ENCODE measurements at places on chromosomes 2 and 18.

DNA sequence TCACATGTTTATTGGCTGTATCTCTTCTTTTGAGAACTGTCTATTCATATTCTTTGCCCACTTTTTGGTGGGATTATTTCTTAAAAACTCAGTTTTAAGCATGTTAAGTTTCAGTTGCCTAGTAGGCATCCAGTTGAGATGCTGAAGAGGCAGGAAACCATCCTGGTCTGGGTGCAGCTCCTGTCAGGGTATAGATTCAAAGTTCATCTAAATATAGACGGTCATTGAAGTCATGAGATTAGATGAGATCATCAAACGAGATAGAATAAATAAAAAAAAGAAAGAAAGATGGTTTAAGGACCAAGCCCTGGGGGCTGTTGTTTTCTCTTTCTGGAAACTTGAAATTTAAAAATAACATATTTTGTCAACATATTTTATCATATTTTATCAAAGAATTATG, 9.2 kb upstream of the DNAH7 start:
- no peak for DNase-seq

DNA sequence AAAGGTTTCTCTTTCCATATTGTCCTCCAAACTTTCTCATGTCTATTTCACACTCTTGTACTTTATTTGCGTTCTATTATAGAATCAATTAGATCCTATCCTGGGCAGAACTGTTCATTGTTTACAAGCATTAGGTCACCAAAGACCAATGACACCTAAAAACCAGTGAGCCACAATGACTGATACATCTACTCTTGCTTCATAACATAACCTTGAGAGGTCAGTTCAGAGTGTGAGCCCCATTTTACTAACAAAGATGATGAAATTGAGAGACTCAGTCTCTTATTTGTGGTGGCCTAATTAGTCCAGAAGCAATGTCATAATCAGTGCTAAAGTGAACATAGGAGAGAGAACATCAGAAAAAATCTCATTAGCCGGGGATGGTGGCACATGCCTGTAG, 248.9 kb upstream of the RBBP8 start:
- DNase-seq: no peak

- DNase-seq: peak; percentile 2
Observed at GRCh38 chr2:136874258-136874657, 108.9 kb downstream of the THSD7B start.

GRCh38 chr18:59927246-59927825, 27.5 kb downstream of the PMAIP1 start:
- DNase-seq: no peak
